Aorta (tissue), 5 donors: ENCODE measurements at places on chromosomes 5 and 9. TPM values are rescaled to one million over a fixed set of nuclear protein-coding genes. Genes with fewer than 3 reads are reported as not detected.

FIBCD1 gene
- not detected for polyA plus RNA-seq

TEK gene
- polyA plus RNA-seq, result 1.9 TPM

TAF11L5 gene
- not detected for polyA plus RNA-seq

SV2C gene
- polyA plus RNA-seq, result not detected

GLDC gene
- 0.50 TPM for polyA plus RNA-seq

PRDM9 gene
- polyA plus RNA-seq, result 0.03 TPM

C9orf152 gene
- polyA plus RNA-seq, result 0.38 TPM

CDH18 gene
- not detected for polyA plus RNA-seq

IFNA13 gene
- polyA plus RNA-seq, result not detected

DNA sequence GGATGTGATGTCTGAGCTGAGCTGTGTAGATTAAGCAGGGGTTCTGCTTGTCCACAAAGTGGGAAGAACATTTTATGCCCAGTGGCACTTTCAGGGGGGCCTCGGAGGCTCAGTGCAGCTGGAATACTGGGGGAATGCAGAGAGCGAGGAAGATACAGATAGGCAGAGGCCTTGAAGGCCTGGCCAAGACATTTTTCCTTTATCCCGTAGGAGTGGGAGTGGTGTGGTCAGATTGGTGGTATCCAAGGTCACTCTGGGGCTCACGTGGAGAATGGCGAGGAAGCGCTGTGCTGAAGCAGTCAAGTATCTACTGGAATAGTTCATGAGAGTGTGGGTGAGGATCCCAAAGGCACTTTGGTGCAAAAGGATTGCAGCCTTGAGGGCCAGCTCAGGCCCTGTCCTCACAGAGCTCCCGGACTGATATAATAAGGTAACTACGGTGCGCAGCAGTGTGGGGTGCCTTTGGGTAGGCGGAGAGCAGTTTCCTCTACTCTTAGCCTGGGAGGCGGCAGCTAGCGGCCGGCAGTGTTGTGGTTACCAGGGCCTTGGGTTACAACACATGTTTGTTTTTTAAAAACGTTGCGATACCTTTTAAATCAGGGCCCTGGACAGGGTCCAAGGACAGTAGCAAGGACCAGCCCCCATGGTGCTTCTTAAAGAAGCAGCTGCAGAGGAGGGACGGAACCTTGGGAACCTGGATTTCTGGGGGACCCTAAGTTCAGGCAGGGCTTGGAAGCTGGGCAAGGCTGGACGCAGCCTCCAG lies 10.8 kb upstream of the CCDC69 start:
- peak; percentile 67 for DNase-seq

DNA sequence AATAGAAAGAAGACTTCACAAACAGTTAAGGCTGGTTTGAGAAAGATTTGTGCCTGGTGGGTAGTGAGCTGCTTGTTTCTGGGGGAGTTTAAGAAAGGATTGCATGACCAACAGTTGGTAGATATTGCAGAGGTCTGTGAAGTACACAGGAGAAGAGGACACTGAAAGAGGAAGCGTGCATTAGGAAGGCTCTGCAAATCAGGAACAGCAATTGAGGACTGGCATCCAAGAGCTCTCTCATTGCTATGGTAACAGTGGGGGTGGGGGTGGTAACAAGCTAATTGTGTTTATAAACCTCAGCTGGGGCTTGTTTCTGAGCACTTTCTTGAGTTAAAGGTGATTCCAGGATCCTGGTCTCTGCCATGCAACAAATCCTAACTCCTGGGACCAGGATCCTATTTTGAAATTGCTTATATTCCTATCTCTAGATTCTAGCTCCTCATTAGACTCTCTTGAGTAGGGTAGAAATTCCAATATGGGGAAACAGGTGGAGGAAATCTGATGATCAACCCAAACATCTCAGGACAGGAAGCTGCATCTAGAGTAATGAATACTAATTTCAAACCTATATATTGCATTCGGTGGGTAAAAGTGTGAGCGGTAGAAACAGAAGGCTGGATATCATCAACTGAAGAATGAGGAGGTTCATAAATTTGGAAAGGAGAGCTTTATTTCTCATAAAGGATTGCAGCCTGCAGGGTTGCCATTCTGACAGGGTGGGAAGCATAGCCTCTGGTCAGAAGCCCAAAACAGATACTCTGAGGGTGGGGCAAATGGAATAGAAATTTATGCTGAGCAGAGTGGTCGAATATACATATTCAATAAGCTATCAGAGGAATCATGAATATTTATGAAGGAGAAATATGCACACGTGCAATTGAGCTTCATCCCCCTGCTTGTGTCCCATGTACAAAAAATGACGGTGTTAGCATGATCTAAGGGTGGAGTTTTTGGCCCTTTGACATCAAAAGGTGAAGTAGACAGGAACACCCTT lies 79.4 kb downstream of the PTTG1 start:
- DNase-seq, result no peak

- no peak for DNase-seq
These were observed 129.5 kb downstream of the NIPBL start for GRCh38 chr5:37005946-37006540.

DNA sequence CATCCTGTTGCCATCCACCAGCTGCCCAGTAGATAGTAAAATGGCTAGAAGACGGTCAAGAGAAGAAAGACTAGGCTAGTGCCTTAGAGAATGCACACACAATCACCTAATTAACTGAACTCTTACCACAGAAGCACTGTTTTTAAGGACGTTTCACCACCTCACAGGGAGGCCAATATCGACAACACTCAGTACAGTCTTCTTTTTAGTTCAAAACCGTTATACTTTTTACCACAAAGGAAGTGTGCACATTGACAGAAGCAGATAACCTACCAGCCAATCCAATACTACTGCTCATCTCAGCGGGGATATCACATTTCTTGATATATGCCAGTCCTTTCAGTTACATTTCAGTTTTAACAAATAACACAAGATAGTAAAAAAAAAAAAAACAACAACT lies 122.3 kb downstream of the GNAQ start:
- no peak for DNase-seq

- no peak for DNase-seq
These were observed 478.9 kb downstream of the HTR1A start for GRCh38 chr5:63483338-63483737.

DNA sequence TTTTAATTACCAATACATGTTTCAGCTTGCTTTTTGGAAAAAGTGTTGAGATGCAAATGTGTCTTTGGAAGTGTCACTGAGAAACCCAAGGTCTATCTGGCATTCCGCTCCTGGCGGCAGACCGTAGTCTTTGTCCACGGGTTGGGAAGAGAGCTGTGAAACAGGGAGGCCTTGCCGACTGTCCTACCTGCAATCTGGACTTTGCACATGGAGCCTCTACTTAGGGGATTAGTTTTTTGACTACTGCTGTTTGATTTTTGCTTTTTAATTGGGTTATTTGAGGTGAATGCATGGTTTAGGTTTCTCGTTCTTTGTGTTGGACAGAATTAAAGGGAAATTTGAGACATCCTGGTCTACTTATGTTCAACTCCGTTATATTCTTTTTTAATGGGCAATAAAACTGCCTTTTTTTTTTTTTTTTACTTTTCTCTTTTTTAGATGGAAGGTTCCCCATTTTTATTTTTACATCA lies 25.7 kb downstream of the TRIO start:
- DNase-seq, result no peak

DNA sequence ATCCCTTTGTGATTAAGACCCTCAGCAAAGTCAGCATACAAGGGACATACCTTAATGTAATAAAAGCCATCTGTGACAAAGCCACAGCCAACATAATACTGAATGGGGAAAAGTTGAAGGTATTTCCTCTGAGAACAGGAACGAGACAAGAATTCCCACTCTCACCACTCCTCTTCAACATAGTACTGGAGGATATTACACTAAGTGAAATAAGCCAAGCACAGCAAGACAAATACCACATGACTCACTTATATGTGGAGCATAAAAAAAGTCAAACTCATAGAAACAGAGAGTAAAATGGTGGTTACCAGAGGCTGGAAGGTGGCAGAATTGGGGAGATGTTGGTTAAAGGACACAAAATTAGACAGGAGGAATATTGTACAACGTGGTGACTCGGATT lies 118.1 kb upstream of the NFIL3 start:
- no peak for DNase-seq

GRCh38 chr5:120655828-120656435 lies 191.8 kb downstream of the PRR16 start:
- no peak for DNase-seq

GRCh38 chr9:120659209-120659608 lies 55.1 kb downstream of the MEGF9 start:
- no peak for DNase-seq

DNA sequence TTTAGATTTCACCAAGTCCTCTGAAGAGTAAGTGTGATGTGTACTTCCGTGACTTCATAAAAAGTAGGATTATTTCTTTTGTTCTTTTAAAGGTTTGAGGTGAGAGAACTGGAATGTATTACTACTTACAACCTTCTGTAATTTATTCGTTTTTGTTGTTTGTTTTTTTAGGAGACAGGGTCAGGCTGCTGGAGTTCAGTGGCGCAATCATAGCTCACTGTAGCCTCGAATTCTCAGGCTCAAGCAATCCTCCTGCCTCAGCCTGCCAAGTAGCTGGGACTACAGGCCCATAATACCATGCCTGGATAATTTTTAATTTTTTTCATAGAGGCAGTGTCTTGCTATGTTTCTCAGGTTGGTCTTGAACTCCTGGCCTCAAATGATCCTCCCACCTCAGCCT lies 68.3 kb upstream of the RETREG1 start:
- no peak for DNase-seq

GRCh38 chr9:81826517-81826906 lies 101.7 kb upstream of the SPATA31D4 start:
- DNase-seq, result no peak

DNA sequence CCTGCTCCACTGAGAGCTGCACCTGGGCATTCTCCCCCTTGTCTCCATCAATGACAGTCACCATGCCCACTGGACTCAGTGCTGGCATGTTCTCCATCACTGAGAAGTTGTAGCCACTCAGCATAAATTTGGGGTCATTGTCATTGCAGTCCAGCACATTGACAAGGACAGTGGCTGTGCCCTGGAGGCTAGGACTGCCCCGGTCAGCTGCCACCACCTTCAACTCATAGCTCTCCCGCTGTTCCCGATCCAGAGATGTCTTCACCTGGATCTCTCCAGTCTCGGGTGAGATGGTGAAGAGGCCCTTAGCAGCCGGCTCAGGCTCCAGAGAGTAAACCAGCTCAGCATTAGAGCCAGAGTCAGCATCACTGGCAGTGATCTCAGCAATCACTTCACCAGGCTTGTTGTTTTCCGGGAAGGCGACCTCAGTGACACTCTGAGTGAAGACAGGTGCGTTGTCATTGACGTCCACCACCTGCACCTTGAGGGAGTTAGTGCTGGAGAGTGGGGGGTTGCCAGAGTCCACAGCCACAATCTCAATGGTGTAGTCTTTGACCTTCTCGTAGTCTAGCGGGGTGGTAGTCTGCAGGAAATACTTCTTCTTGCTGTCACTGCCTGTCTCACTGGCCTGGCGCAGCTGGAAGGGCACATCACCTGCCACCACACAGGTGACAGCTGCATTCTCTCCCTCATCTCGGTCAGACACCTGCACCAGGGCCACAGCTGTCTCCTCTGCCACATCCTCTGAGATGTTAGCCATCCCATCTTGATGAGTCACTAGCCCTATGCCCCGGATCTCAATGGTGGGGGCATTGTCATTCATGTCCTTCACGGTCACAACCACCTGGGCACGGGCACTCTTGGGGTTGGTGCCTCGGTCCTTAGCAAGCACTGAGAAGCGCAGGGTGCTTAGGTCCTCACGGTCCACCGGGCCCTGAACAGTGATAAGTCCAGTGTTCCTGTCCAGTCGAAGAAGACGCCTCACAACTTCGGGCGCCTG lies 13.5 kb downstream of the PCDH1 start:
- DNase-seq, result no peak

GRCh38 chr9:128718475-128718874 lies 5.5 kb downstream of the ZDHHC12 start:
- DNase-seq, result peak; percentile 61

- no peak for DNase-seq
These were observed 290.9 kb upstream of the ANKRD55 start for GRCh38 chr5:56523790-56524575.

DNA sequence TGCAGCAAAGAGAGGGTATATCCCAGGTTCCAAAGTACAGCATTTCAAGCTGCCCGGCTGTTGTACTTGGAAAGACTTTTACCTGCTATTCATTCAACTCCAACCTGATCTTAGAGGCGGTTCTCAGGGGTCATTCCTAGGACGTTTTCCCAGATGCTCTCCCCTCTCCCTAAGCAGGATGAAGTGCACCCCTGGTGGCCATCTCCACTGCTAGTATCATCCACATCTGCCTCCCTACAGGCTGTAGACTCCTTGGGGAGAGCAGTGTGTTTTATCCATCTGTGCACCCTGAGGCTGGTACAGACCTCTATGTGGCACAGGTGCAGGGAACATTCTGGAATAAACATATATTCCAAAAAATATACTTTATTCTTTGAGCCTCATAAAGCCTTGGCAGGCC lies 56.8 kb downstream of the PTPN3 start:
- no peak for DNase-seq

DNA sequence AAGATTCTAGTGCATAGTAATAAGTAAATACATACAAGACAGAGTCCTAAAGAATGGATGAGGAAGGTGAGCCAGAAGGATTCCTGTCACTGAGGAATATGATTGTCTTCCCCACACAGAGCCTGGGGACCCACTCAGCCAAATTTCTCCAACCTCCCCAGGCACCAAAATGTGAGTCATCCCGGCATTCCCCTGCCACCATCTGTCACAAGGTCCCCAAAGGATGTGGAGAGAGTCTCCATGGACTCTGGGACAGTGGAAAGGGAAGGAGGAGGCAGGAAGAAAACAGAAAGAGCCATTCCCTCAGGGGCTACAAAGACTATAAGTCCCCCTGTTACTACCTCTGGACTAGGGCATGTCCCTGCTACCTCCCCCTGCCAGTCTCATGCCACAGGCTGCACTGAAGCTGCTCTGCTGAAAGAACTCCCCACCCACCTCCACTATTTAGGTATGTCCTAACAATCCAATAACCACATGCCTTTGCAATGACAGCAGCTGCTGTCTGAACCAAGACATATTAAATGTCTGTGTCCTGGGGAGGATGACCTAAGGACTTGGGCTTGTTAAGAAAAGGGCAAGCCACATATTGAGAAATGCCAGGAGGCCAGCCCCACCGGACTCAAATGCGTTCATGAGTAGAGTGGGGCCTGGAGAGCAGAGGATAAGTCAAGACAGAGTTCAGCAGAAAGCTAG lies 10.7 kb upstream of the OR5C1 start:
- DNase-seq, result no peak

DNA sequence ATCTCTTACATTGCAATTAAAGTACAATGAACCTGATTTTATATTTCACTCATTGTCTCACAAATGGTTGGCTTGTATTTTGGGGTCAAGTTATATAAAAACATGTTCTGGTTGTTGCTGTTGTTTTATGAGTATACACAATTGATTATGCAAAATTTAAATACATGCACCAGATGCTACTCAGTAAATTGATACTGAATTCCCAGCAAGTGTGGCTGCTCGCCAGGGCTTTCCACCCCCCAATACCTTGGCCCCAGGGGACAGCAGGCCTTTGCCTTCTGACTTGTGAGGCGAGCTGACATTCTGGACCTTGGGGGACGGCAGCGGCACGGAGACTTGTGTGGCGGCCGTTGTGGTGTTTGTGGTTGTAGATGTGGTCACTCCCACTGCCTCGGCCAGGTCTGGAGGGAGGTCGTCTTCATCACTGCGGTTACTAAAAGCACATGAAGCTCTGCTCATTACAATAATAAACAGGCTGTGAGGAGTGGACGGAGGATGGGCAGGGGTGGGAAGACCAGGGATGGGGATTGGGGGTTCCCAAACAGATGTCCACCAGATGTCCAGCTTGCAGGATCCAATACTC lies 27.0 kb upstream of the FRRS1L start:
- no peak for DNase-seq
